ENCODE measurements at places on chromosomes 11 and 22.

GRCh38 chr11:122861631-122862030 is 20.9 kb upstream of the JHY start:
- DNase-seq = no peak

DNA sequence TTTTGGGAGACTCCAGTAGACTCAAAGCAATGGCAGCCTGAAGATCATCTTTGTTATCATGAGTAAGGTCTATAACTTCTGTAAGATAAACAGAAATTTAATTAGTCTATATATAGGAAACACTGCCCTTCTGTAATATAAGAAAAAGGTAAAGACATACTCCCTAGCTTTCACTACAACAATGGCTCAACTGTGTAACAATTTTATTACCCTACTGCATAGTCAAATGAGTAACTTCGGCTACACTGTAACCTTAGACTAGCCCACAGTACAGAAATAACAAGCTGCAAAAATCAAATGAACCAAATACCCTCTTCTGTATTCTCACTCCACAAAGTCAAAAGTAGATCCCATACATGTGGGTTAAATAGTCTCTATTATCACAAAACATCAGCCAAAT is 33.7 kb downstream of the USP28 start:
- DNase-seq = no peak

GRCh38 chr11:69615545-69616278 is 25.2 kb upstream of the CCND1 start:
- no peak for DNase-seq

- no peak for DNase-seq
These were observed 36.5 kb downstream of the SBF2 start for GRCh38 chr11:10257478-10257877.

GRCh38 chr11:75150879-75151278 is at the start of gene SLCO2B1:
TSS of gene SLCO2B1 (plus strand) at chr11:75151107. CDS start at chr11:75151382, 275 bp downstream.
- no peak for DNase-seq

DNA sequence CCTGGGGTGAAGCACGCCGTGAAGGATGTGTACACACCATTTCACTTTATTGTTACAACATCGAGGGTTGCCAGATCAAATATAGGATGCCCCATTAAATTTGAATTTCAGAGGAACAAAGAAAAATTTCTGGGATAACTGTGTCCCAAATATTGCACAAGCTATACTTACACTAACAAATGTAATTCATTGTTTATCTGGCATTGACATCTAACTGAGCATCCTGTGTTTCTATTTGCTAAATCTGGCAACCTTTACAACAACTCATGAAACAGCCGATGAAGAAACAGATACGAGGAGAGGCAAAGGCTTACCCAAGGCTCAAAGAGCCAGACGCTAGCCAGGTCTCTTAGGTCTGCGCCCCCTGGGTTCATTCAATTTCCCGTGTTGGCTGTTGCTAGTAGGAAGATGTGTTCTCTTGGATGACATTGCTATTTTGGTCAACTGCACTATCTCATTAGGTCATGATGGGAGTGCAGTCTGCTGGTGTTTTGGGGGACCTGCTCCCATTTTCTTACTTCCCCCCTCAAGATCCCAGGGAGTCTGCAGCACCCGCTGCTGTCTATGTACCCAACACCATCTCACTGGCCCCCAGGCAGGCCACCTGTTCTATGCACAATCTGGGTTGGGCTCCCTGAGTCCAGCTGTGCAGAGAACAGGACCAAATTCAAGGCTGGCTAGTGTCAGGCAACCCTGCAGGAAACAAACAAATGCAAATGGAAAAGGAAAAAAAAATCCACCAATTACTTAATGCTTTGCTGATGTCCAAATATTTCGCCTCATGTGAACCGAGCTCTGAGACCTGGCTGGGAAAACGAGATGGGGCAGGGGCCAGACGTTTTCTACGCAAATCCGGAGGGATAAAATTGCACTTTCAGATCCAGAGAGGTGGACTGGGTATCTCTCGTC is 560.9 kb downstream of the MIAT start:
- DNase-seq = no peak

- no peak for DNase-seq
These were observed 50.0 kb upstream of the POU2AF1 start for GRCh38 chr11:111429066-111429506.

DNA sequence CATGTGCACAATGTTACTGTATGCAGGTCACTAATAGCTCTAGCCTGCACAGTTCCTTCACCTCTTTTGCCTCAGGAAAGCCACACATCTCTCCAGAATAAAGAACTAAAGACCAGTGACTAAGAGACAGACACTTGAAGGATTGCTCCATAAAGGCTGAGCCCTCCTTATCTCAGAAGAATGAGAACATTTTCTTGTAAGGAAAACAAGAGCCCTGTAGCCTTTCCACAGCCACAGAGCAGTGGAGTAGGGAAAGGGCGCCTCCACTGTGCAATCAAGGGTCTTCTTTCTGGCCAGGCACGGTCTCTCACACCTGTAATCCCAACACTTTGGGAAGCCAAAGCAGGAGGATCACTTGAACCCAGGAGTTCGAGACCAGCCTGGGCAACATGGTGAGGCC is 202.6 kb upstream of the TMEM45B start:
- no peak for DNase-seq

DNA sequence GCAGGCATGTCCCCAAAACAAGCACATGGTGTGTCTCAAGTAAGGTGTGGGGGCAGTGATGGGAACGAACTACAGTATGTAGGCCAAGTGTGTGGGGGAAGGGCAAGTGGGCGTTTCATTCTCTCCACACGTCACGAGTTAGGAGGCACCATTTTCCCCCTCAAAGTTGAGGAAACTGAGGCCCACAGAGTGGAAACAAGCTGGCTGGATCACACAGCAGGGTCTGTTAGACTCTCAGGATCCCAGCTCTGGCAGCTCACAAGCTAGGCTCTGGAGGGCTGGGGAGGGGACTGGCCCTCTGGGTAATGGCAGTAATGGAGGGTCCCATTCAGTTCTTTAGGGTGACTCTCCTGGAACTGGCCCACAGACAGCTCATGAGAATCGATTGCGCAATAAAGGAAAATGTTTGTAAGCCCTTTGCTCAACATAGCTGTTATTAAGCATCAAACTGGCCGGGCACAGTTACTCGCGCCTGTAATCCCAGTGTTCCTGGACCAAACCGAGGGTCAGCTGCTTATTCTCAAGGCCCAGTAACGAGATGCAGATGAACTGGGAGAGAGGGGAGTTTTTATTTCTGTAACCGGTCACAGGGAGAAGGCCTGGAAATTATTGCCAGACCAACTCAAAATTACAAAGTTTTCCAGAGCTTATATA is 24.1 kb upstream of the TUB start:
- peak; percentile 12 for DNase-seq

GRCh38 chr11:22775248-22775647 is 54.4 kb downstream of the SVIP start:
- DNase-seq = no peak

GRCh38 chr11:116598556-116598955 is 174.2 kb downstream of the BUD13 start:
- no peak for DNase-seq

GRCh38 chr11:12629601-12630313 is 44.5 kb upstream of the TEAD1 start:
- no peak for DNase-seq

DNA sequence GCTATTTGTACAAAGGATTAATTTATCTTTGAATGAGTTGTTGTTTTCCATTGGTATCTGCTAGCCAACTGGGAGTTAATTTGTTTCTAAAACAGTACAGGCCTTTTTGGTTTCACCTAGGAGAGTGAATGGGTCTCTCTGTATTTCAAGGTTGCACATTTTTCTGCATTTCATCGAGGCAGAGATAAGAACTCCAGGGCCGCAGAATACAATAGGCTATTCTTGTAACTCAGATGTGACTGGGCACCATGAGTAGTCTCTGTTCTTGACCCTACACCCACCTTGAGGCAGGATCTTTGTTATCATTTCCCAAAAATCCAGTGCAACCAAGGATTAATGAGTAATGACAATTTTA is 51.7 kb upstream of the OR9Q1 start:
- no peak for DNase-seq
